ENCODE measurements at places on chromosomes 1 and 21.

DNA sequence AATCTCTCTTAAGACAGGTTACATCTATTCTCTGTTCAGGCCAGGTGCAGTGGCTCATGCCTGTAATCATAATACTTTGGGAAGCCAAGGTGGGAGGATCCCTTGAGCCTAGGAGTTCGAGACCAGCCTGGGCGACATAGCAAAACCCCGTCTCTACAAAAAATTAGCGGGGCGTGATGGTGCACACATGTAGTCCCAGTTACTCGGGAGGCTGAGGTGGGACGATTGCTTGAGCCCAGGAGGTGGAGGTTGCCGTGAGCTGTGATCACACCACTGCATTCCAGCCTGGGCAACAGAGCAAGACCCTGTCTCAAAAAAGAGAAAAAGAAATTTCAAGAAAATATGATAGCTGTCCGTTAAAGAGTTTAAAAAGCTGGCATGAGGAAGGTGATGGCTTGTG is 43.0 kb downstream of the UBE4B start:
- DNase-seq, result no peak

GRCh38 chr1:167127236-167127635 is 33.4 kb downstream of the STYXL2 start:
- no peak for DNase-seq

GRCh38 chr1:32830092-32830852 is 12.8 kb downstream of the S100PBP start:
- DNase-seq, result no peak

GRCh38 chr1:177045151-177045550 is 119.4 kb downstream of the ASTN1 start:
- no peak for DNase-seq

DNA sequence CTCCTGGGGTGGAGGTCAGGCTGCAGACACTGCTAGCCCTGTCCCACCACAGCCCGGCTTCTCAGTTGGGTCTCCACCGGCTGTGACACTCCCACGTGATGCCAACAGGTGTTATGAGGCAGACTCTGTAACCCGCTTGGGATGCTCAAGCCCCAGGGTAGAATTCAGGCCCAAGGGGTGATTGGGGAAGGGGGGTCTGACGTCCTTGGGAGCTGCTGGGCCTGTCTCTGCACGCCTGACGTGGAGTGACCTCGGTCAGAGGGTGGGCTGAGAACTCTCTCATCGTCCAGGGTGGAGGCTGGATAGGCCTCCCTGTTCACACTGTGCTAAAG is 7.7 kb upstream of the HES5 start:
- DNase-seq, result no peak

DNA sequence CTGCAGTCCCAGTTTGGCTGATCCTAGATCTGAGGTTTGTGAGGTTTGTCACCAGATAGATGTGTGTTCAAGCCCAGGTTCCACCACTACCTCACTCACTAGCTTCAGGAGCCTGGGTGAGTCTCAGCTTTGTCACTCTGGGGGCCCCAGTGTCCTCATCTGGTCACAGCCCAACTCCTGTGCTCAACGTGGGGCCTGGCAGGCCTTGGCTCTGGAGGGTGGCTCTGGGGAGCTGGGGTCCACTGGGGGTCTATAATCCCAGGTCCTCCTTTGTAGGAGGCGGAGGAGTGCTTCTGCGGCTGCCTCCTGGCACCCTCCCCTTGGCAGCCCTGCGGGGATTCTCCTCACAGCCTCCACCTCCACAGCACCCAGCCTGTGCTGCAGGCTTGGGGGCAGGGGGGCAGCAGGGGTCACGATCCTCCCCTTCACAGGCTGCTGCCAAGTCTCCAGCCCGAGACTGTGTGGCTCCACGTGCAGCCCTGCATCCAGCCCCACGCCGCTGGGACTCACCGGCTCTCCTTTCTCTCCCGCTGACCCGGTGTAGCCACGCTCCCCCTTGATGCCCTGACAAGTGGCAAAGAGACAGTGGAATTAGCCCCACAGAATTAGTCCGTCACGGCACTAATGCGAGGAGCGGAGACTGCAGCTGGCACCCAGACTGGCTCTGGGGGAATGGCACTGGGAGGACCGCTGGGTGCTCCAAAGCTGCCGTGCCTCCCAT is 22.5 kb upstream of the PEF1 start:
- DNase-seq, result no peak

DNA sequence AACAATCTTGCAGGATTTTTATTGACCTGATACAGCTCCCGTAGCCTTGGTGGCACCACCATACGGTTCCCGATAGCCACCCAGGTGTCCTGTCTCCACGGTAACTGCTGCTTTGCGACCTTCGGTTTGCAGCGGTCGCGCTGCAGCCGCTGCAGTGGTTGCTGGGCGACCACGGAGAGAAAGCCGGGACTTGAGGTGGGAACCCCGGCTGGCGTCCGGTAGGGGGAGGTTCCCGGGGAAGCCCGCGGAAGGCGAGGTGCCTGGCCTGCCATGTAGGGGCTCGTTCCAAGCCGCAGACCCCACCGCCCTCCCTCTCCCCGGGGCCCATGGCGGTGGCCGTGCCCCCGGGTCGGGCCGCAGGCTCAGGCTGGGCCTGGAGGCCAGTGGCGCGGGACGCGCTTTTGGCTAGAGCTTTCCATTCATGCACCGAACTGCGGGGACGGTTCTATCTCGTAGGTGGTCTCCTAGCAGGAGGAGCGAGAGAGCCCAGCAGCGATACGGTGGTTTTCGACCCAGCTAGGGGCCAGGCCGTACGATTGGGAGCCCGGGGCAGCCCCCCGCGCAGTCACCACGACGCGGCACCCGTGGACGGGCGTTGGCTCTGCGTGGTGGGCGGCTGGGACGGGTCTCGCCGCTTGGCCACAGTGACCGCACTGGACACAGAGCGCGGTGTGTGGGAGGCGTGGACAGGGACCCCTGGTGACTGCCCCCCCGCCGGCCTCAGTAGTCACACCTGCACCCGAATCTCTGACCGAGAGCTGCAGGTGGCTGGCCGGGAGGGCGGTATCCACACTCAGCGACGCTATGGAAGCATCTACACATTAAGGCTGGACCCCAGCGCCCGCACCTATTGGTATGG is at the start of gene KLHDC9:
Gene KLHDC9, plus strand, starts transcription at position 152 of the 859 bp plus-strand sequence. Its CDS starts 175 bp downstream, at position 327.
- DNase-seq, result peak; percentile 87

- no peak for DNase-seq
Observed at GRCh38 chr1:25026304-25026703, 96.2 kb upstream of the RUNX3 start.

All from type B pancreatic cell (in vitro differentiated cells).